ENCODE measurements at places on chromosomes 12 and 14.

DNA sequence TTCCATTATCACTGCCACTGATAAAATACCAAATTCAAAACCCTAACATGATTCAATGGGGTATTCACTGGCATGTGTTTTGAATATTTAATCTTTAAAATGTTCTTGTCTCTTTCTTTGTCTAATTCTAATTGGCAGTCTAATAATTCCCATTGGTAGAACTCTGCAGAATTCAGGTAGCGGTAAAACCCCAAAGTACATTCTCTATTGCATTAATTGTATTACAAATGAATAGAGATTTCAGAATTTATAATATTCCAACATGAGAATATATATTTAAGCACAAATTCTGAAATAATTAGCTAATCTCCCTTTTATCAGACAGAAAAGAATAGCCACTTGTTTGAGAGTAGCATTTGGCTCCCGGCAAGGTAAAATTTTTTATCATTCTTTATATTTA is at the start of gene OR4N5:
Gene OR4N5 (plus strand): TSS at position 301 of the 400 bp plus-strand sequence. CDS start 4,916 bp downstream, outside the sequence.
- no peak for DNase-seq

DNA sequence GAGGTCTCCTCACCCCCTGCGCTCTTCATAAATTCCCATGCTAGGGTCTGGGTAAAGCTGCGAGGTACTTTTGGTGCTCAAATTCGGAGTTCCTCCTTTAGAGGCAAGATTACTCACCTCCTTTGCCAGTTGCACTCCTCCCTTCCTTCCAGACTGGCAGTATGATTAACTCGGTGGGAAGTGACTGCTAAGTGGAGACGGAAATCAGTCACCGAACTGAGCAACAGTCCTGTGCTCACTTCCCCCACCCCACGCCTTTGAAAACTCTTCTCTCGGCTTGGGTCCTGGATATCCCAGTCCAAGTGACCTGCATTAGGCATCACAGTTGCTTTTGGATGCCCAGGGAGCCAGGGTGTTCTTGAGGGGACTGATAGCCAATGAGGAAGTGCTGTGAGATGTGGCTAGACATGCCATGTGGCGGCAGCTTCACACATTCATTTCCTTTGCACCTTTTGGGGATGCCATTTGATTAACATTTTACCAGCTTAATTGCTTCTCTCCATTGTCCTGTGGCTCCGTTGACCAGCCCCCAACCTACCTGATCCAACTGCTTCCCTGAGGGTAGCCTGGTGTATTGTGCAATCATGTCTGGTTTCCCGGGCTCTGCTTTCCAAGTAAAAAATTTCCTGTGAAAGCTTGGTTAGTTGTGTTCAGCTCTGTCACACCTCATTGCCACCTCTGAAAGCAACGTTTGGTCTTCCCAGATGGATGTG is 840 bp downstream of the PNP start:
- no peak for DNase-seq

DNA sequence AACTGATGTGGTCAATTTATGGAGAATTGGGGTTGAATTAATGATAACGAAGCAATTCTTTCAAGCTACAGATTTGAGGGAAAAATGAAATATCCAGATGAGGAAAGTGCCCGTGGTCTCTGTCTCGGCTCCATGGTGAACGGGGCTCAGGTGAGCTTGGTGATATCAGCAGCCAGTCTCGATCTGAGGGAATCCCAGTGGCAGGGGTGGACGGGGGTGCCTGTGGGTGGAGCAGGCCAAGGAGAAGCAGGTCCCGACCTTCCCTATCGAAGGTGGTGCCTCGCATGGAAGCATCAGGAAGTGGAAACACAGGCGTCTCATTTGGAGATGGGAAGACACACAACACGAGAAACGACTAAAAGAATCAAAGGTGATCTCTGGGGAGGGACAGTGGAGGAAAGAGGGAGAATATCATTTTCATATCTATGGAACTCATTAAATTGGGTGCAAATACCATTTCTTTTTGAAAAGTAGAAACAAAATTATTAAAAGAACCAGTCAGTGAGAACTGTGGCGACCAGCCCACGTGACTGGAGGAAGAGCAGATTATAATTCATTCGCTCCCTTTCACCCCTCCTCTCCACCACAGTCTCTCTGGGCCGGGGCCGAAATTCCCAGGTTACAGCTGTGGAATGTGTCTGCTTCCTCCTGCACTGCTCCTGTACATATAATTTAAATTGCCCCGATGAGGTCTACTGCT is 354.3 kb upstream of the SFSWAP start:
- DNase-seq, result no peak

- no peak for DNase-seq
Observed at GRCh38 chr14:50792634-50793068, 38.3 kb downstream of the NIN start.

GRCh38 chr12:108180255-108181094 is 51.4 kb downstream of the WSCD2 start:
- no peak for DNase-seq

DNA sequence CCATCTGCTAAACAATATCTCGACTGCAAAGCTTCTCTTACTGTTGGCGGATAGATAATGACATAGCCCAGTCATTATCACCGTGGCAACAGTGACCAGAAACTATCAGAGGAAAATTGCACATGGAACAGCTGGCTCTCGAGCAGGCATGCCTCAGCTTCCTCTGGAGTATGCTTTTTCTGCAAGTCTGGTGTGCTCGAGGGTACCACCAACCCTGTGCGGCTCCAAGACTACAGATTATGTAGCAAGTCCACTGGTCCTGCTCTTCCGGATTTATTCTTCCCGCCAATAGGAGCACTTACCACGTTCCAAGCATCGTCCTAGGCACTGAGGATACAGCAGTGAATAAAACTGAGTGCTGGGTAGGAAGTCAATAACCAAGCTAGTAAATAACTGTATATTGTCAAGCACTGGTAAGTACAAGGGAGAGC is 1.4 kb upstream of the GLRX5 start:
- no peak for DNase-seq

DNA sequence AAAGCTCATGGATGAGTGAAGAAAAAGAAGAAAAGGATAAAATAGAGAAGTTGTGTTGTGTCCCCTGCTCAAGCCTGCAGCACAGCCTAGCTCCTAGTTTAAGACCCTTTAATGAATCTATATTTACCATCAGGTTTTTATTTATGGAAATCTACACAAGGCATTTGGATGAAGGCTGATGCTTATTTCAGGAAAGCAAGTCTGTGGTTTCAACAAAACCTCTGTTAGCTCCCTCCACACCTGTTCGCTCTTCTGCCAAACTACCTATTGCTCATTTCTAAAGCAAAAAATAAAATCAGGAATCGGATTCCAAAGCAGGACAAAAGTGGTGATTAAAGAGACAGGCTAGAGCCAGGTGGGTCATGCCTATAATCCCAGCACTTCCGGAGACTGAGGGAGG is 18.9 kb upstream of the MAP3K9 start:
- no peak for DNase-seq

DNA sequence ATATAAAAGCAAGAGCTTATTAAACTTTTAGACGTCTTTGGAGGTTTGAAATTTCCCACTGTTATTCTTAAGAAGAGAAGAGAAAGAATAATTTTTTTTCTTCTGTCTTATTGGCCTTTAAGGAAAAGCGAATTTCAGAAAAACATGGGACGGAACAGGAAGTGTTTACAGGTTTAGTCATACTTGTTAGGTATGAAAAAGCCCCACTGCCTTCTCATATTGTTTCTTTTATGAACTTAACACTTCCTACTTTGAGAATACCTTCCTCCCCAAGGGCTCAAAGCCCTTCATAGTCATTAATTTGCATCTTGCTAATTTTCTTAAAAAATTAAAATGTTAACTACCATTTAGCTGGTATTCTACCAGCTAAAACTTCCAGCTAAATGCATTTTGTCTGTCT is 82.0 kb downstream of the ETV6 start:
- DNase-seq, result no peak

DNA sequence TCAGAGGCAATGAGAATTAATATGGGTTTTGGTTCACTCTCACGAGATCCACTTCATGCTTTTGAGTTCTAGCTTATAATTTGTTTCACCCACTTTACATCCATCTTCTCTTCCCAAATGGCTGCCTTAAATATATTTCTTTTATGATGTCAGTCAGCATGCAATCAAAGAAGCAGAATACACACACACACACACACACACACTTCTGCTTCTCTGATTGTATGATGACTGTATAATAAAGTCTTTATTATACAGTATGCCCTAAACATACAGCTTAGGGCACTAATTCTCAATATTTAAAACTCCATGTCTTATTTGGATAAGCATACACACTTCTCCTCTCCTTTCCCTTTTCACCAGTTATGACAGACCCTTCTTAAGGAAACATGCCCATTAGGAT is 6.7 kb upstream of the ETV6 start:
- DNase-seq, result no peak

- no peak for DNase-seq
Observed at GRCh38 chr14:50726372-50727107, 58.4 kb upstream of the SAV1 start.

- no peak for DNase-seq
Observed at GRCh38 chr12:94807951-94808350, 157.6 kb upstream of the TMCC3 start.

DNA sequence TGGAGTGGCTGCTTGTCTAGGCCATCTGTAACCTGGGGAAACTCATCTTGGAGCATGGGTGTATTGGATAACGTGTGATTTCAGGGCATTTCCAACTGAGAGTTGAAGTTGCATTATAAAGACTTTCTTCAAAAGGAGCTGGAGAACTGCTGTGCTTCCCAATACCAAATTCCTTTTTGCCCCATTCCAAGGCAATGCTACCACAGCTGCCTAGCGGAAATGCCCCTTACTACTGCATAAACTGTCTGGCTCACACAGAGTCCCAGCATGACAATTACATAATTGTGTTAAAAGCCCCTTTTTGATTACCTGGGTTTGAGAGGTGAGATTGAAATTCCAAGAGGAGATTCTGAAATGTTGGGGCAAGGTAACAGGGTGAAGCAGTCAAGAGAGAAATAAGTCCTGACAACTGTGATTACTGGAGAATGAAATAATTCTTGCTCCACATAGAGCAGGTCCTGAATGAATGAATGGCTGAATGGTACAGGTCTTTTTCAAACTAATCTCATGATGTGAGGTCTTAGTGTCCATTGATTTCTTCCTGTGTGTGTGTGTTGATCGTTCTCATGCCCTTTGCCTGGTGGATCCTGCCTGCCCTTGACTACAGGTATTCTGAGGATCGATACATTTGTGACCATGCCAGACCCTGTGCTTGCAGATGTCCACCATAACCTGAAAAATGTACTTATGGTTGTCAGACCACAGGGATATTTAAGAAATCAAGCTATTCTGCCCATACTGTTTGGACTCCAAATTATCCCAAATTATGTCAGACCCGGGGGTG is 386.5 kb downstream of the GRIN2B start:
- DNase-seq, result no peak

All from substantia nigra (tissue), 51 donors.